ENCODE measurements at places on chromosomes 16 and 17. TPM values are rescaled to one million over a fixed set of nuclear protein-coding genes. Genes with fewer than 3 reads are reported as not detected.

Gene GNG13
- not detected for total RNA-seq

Gene OSGIN1
- 22.4 TPM for total RNA-seq

Gene PRAC2
- not detected for total RNA-seq

Gene CCL7
- total RNA-seq, result not detected

Gene RND2
- 2.8 TPM for total RNA-seq

Gene MSLN
- 53.1 TPM for total RNA-seq

Gene TANC2
- total RNA-seq, result 32.4 TPM

GRCh38 chr17:29393436-29393835, 3.3 kb downstream of the TAOK1 start:
- no peak for DNase-seq

DNA sequence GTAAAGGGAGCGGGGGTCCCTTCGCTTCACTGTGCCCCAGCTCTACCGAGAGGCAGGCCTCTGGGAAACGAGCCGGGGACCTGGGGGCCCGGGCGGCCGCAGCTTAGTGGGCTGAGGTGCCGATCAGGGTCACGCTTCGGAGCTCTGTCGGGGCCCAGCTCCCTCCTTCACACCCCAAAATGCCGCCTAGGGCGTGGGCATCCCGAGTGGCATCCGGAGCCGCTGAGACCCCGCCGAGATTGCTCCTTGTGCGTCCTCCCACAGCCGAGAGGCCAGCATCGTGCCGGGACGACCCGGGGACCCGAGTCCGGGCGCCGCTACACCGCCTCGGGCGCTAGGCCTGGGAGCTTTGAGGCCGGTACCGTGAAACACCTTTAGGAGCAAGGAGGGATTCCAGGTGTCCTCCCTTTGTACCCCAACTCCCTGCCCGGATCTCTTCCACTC, 1.3 kb downstream of the SALL1 start:
- no peak for DNase-seq

GRCh38 chr17:29389982-29390850, at the start of gene TAOK1:
Gene TAOK1, plus strand, starts transcription at chr17:29390363. Its CDS starts 61,186 bp downstream, at chr17:29451549.
- DNase-seq, result peak; percentile 99

DNA sequence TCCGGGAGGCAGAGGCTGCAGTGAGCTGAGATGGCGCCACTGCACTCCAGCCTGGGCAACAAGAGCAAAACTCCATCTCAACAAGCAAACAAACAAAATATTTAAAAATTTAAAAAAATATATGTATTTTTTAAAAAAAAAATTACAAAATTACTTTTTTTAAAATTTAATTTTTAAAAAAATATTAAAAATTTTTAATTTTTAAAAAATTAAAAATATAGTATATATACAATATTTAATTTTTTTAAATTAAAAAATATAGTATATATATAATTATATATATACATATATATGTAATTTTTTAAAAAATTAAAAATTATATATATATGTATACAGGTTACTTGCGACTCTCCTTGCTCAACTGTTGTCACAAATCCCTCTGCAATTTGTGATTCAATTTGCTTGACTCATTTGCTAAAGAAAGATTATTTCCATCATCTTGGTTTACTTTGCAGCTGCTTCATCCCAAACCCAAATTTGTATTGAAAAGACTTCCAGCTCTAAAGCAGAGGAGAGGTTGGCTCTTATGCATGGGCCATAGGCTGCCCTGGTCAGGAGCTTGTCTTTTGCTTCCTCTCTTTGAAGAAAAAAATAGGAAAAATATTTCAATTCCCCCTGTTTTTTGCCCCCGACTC, 247.4 kb upstream of the IRX3 start:
- DNase-seq, result no peak
